ENCODE measurements at places on chromosomes 3 and 15.

- DNase-seq = no peak
Measured at GRCh38 chr3:106421909-106422308, 553.1 kb upstream of the CBLB start.

DNA sequence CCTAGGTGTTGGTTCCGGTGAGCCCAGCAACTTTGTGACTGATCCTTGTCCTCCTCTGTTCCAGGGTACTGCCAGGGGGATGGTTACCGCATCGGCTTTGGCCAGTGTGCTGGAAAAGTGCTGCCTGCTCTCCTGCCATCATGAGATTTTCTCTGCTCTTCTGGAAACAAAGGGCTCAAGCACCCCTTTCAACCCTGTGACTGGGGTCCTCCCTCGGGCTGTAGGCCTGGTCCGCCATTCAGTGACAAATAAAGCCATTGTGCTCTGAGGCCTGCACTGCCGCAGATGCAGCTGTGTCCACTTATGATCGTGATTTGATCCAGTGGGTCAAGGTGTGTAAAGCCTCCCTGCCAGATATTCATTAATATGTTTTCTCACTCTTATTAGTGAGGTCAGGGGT is 33.3 kb downstream of the FAH start:
- no peak for DNase-seq

DNA sequence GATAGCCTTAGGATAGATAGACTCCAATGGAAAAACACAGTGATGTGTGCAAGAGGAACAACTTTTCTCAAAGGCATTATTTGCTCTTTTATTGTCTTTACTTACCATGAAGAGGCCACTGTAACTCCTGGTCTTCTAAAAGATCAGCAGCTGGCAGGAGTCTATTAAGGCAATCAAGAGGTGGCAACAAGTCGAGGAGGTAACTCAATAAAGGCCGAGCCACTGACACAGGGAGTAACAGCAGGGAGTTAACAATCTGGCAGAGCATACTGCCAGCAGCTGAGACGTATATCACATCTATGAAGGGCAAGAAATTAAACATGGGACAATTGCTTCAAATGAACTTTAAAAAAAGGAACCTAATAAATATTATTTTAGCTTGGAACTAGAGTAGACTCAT is 106.2 kb downstream of the HERC1 start:
- no peak for DNase-seq

- DNase-seq = no peak
Measured at GRCh38 chr3:142165194-142165593, 15.8 kb upstream of the TFDP2 start.

- DNase-seq = no peak
Measured at GRCh38 chr15:64099379-64099778, 3.6 kb downstream of the SNX1 start.

DNA sequence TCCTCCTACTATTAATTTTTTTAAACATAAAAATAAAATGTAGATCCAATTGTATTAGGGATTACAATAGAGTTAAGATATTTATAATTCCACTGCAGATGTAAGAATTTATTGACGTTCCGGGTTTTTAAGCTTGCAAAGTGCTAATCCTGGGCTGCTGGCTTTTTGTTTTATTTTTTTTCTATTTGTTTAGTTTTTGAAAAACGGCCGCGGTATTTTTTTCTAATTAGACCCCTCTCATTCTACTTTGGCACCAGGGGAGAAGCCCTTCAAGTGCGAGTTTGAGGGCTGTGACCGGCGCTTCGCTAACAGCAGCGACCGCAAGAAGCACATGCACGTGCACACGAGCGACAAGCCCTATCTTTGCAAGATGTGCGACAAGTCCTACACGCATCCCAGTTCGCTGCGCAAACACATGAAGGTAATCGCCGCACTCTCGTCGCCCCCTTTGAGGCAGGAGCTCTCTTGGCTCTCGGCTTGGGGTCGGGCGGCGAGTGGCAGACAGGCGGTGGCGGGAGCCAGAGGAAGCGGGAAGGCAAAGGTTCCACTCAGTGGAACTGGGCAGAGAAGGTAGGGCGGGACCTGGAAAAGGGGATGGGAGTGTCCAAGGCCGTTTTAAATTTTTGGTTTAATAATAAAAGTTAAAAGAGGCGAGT is 3.2 kb downstream of the ZIC1 start:
- no peak for DNase-seq

DNA sequence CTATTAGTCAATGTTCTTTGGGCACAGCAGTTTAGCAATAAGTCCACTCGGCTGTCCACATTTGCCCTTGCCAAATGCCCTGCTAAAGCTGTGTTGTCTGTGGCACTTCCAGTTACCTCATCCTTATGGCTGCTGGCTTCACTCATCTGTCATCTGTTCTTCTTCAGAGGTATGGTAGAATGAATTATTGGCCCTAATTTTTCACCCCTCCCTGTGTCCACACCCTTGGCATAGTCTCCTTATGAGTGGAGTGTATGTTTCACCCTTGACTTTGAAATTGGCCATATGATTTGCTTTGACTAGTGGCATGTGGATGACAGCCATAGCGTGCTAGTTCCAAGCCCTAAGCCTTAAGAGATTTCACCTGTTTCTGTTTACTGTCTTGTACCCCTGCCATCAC is 72.1 kb upstream of the EPHB1 start:
- DNase-seq = peak; percentile 70

Measured in esophagus muscularis mucosa (tissue), 4 donors.